Anterior cingulate cortex (tissue), 58 donors: ENCODE measurements at places on chromosomes 16 and 17.

- no peak for DNase-seq
Measured at GRCh38 chr16:86515777-86516622, 5.7 kb downstream of the FOXF1 start.

DNA sequence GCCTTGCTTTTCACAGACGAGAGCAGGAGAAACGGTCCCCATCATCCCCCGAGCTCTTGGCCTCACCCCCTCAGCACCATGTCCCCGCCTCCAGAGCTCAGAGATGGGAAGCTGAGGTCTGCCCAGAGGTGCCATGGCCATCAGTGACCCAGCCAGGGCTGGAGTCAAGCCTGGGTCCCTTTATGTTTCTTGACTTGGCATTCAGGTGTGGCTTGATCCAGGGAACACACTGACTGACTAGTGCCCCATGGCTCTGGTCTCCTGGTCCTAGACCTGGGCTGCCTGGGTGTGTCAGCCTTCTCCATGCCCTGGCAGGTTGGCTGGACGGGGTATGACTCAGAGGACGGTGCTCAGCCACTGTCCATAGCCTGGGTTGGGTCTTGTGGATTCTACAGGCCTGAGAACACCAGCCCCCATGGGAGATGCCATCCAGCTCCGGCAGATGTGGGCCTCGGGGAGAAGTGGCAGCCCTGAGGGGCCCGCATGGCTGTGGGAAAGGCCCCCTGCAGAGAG, 54.2 kb downstream of the ZFPM1 start:
- no peak for DNase-seq

DNA sequence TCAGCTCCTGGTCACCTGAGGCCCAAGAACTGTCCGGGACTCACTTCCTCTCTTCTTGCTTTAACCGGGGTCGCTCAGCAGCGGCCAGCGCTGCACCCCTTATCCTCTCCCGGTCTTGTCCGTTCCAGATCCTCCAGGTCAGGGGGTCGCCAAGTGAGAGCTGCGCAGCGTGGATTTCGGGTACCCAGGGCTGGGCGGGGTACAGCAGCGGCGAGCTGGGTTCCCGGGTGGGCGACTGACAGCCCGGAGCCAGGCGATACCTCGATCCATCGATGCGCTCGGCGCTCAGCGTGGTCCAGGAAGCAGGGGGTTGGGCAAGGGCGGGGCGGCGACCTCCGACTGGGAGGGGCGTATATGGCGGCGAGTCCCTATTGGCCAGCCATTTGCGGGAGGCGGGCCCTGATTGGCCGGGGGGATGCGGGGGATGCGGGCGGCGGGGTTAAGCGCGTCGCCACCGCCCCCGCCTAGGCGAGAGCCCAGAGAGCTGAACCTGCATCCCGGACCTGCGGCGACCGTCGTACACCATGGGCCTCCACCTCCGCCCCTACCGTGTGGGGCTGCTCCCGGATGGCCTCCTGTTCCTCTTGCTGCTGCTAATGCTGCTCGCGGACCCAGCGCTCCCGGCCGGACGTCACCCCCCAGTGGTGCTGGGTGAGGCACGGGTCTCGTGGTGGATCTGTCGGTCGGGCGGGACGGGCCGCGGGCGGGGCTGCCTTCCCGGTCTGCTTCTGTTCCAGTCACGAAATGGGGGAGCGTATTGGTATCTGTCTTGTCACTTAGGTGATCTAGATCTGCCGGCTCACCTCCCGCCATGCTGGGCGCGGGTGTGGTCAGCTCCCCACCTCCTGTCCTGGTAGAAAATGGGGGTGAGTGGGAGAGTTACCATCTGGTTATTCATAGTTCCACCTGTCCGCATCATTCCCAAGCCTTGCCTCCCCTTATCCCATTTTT, at the start of gene PLA2G15:
Gene PLA2G15 (plus strand): TSS at position 471 of the 951 bp plus-strand sequence. CDS start 54 bp downstream, at position 525.
- DNase-seq: peak; percentile 73

DNA sequence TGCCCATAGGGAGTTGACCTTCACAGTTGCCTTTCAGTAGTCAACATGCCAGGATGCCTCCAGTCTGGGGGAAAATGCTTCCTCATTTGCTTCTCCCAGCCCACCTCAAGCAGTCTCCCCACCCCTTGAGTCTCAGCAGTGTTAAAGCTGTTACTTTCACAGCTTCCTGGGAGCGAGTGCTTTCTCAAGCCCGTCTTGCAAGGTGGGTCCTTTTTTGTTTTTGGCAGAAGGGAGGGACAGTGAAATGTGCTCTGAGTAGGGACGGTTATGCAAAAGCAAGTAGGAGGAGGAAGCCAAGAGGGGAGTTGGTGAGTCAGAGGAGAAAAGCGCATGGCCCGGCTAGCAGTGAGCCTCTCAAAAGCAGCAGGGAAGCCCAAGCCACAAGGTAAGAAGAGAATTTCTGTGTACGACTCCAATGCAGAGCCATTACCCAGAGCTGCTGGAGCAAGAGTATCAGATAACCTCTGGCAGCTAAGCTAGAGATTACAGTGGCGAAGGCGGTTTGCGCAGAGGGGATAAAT, at the start of gene CHST4:
Gene CHST4 (plus strand): TSS at position 316 of the 521 bp plus-strand sequence. CDS start 10,252 bp downstream, outside the sequence.
- no peak for DNase-seq

DNA sequence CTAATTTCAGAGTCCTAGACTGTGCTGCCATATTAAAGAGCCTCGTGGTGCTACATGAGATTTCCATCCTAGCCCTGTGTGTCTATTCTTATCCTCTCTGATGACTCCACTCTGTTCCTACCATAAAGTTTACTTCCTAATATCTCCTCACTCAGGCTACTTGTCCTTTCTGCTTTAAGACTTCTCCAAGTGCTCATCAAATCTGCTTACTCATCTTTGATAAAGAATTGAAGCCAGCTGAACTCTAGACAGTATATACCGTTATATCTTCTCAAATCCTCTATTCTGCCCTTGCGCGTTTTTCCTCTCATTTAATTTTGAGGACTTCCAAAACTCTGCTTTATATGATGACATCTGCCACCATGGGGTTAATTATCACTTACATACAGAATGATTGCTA, 539.5 kb downstream of the HAPSTR1 start:
- no peak for DNase-seq

- DNase-seq: no peak
Measured at GRCh38 chr17:30720013-30720471, 104.5 kb downstream of the CRLF3 start.
